ENCODE measurements at places on chromosomes 7 and 10. TPM values are rescaled to one million over a fixed set of nuclear protein-coding genes. Genes with fewer than 3 reads are reported as not detected.

HABP2 gene
- total RNA-seq = not detected

UCMA gene
- total RNA-seq = not detected

VAX1 gene
- total RNA-seq = not detected

SLC13A1 gene
- total RNA-seq = not detected

CH25H gene
- 2.1 TPM for total RNA-seq

HPSE2 gene
- total RNA-seq = 40.7 TPM

IRF5 gene
- total RNA-seq = 7.6 TPM

GRCh38 chr10:81603106-81603620 is 271.8 kb upstream of the NRG3 start:
- no peak for DNase-seq

DNA sequence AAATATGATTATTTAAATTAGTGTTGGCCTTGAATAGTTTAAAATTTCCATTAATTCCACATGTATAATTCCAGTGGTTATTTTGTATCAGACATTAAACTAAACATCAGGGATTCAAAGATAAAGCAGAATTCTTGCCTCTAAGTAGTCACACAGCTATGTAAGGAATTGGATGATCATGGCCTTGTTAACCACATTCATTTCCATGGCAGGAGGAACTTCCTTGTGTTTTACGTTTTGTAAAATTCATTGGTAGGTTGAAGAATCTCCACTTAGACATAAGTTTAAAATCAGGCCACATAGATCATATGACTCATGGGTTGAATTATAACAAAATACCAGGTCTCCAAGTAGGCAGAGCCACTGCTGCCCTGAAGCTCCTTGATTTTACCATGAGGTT is 289.7 kb downstream of the PLXDC2 start:
- DNase-seq = no peak

DNA sequence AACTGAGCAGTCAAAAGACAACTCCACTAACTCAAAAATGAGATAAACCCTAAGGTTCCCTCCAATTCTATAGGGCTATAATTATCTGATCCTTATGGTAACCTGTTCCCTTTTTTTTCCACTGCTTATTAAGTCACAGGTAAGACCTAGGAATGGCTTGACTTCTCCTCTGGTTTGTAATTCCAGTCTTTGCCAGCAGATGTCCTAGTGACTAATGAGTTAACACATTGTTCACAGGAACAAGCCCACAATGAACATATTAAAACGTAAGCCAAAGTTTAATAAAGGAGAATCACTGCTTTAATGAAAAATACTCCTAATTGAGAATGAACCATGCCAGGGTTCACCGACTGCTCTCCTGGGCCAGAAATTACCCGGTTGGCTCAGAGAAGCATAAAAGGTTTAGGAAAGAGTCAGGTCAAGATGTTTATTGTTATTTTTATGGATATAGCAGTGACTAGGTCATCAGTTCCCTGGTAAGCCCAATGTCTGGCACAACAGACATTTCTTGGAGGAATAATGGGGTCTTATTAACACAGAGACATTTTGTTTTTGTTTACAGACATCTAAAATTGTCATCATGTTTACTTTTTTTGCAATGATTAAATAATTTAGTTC is 120.1 kb downstream of the ELAPOR2 start:
- no peak for DNase-seq

DNA sequence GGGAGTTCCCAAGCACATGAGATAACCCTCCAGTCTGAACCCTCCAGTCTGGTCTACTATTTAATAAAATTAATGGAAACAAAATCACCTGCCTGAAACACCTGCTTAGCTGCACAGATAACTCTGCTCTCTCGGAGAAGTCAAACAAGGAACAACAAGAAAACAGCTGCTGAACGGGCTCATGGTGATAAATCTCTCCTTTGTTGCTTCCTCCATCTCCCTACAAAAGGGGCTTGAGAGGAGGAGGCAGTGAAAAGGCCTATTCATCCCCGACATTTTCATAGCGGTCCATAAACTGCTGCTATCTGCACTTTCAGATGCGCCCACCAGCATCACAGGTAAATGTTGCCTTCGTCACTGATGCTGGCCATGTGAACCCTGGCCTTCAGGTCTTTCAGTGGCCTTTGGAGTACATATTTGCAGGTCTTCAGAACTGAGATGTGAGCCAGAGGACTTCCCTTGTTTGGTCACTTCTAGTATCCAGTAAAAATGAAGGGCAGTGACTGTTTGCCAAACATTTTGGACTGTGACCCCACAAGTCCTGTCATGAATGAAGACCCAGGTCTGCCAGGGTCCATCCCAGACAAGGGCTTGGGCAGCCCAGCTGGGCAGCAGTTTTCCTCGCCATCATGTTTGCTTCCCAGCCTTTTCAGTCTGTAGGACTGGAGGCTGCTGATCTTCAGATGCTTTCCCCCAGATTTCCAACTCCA is 15.9 kb downstream of the FKBP6 start:
- DNase-seq = no peak

DNA sequence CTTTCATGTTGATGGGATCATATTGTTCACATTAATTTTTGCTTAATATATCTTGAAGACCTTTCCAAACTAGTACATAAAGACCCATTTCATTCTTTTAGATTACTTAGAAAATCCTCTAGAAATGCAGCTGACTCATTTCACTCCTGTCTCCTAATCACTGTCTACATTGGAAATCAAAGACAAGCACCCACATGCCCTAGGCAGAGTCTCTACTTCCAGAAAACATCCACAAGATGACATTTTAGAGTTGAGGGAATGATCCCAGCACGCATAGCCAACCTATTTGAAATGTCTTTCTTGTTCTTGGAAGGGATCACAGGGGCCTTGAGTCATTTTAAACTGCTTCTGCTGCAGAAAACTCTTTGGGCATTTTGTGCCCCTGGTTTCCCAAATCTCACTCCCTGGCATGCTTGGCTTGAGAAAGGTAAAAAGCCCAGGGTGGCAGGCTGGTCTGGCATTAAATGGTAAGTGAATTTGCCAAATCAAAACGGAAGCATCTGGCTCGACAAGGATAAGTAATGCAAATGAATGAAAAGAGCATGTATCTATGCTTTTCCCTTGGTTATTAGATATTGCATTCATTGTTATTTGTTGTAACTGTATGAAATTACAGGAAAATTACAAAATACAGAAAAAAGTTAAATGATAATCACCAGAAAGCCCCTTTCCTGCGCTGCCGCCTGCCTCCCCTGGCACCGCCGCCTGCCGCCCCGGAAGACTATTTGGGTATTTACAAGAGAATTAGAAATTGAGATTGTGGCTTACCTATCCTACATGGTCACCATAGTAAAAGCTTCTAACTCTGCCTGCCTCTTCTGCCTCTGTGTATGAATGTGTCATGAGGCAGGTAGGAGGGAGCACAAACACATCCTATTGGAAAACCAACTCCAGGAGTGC is 225.3 kb downstream of the PTEN start:
- no peak for DNase-seq

- no peak for DNase-seq
These were observed 62.2 kb downstream of the SAMD9 start for GRCh38 chr7:93055543-93056107.

DNA sequence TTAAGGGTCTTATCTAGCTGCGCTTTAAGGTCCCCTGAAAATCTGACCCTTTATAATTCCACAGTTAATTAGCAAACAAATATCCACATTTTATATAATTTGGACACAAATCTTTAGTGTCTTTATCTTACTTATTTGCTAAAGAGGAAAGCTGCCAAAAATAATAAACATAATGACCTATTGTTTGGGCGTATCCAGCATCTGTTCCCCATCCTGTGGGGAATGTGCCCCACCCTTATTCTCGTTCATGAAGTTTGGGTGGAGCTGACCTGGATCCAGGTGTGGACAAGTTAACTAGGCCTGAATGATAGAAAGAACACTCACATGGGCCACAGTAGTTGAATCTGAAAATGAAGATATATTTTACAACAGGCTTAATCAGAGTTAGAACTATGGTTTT is 218.3 kb downstream of the CRPPA start:
- DNase-seq = no peak

- no peak for DNase-seq
These were observed 68.4 kb upstream of the TMEM229A start for GRCh38 chr7:124101173-124101768.

DNA sequence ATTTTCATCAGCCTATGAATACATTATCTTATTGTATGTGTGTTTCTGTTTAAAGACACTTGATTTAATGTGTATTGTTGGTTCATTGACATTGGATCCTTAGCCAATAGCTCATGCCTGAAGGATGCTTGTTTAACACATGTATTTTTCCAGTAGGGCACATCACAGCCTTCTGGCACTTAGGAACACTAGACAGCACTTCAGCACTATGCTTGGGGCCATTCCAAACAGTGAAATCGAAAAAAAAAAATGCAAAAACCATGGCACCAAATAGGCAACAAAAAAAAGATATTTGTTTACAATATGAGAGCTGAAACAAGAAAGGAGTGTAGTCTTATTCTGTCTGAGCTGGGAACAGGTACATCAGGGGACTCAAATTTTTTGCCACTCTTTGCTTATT is 262.8 kb downstream of the SLC25A13 start:
- DNase-seq = no peak

GRCh38 chr10:77291596-77292505 is 345.8 kb downstream of the KCNMA1 start:
- no peak for DNase-seq

DNA sequence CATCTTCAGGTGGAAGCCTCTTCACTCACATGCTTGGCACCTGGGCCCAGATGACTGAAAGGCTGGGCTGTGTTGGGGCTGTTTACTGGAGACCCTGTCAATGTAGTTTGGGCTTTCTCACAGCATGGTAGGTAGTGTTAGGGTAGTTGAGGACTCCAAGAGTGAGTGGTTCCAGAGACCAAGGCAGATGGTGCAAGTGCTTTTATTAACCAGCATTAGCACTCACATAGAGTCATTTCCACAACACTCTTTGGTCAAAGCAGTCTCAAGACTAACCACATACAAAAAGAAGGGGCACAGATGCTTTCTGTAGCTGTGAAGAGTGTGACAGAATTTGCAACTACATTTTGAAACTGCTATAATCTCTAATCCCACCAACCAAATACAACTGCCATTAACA is 135.0 kb downstream of the RTKN2 start:
- no peak for DNase-seq

DNA sequence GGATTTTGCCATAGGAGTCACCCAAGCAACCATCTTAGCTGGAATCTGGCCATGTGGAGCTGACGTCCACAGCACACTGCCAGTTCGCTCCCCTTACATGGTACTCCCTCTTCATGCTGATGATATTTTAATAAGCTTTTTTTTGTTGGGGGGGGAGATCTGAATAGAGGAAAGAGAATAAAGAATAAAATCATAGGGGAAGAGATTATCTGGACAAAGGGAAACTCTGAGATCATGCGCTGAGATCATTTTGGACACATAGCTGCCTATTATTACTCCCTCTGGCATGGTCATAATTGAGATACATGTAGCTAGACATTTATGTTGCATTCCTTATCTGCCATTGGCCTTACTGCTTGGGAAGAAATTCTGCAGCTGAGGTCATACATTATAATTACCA is 282.7 kb downstream of the HTR7 start:
- DNase-seq = no peak

Data from esophagus muscularis mucosa (tissue), 4 donors.